ENCODE measurements at places on chromosomes 16 and 17. TPM values are rescaled to one million over a fixed set of nuclear protein-coding genes. Genes with fewer than 3 reads are reported as not detected.

DNA sequence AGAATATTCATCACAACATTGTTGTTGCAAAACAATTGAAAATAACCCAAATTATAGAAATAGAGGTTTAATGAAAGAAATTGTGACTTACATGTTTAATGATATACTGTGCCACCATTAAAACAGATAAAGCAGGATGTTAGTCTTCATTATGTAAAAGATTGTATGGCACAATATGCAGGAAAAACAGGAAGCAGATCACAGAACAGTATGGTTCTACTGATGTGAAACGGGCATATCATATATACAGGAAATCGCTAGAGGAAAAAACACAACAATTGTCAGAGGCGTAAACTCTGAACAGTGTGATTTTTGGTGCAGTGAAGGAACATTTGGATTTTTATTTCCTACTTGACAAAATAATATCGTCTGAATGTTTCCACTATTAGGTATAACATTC, 22.0 kb downstream of the OR3A1 start:
- DNase-seq = no peak

MFSD6L gene
- 0.41 TPM for total RNA-seq

DNA sequence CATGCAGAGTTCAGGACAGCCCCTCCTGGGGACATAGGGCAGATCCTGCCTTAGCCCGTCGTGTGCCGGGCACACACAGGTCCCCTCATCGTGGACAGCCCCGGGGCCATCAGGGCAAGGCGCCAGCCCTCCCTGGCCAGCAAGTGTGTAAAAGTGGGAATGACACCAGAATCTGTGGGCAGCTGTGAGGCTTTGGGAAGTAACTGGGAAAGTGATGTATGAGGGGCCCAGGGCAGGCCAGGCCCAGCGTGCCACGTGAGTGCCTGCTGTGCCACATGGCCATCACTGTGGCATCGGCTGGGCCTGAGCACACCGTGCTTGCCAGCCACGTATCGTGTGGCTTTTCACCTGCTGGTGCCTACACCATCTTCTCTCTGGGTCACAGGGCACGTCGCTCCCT, 26.6 kb downstream of the ACSF3 start:
- DNase-seq = no peak

DNA sequence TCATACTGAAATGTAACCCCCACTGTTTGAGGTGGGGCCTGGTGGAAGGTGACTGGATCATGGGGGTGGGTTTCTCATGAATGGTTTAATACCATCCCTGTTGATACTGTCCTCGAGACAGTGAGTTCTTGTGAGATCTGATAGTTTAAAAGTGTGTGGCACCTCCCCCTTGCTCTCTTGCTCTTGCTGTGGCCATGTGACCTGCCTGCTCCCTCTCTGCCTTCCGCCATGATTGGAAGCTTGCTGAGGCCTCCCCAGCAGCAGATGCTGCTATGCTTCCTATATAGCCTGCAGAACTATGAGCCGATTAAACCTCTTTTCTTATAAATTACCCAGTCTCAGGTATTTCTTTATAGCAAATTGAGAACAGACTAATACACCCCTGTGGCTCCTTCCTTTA, 40.6 kb downstream of the STAT3 start:
- no peak for DNase-seq

GRCh38 chr17:72600934-72601333, 480.1 kb downstream of the SOX9 start:
- no peak for DNase-seq

FSCN2 gene
- 3.1 TPM for total RNA-seq

- DNase-seq = no peak
Measured at GRCh38 chr17:42475121-42475520, 16.4 kb downstream of the ATP6V0A1 start.

DNA sequence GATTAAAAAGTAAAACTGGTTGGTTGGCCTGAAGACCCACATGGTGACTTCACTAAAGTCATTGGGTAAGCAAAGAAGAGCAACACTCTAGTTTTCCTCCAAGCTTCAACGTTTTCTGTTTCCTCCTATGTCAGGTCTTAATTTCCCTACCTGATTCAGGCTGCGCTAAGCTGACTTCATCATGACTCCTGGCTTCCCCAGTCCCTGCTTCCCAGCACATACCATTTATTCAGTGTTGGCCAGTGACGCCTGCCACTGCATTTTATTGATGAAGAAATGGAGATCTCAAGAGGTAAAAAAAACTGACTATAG, 645.3 kb downstream of the WWOX start:
- DNase-seq = no peak

TP53TG3F gene
- not detected for total RNA-seq

DNA sequence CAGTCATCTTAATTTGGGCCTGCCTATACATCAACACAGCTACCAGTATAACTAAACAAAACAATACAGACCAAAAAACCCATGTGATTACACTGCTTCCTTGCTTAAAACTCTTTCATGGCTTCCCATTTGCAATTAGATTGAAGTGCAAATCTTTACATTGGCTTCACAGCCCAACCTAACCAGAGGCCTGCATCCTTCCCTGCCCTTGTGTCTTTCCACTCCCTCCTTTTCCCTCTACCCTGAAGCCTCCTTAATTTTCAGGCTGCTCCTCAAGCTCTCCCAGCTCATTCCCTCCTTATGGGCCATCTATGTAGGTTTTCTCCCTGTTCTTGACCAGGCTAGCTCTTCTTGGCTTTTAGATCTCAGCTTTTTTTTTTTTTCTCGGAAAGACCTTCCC, 147.8 kb downstream of the TOX3 start:
- no peak for DNase-seq

CNTNAP4 gene
- total RNA-seq = 0.05 TPM

DNA sequence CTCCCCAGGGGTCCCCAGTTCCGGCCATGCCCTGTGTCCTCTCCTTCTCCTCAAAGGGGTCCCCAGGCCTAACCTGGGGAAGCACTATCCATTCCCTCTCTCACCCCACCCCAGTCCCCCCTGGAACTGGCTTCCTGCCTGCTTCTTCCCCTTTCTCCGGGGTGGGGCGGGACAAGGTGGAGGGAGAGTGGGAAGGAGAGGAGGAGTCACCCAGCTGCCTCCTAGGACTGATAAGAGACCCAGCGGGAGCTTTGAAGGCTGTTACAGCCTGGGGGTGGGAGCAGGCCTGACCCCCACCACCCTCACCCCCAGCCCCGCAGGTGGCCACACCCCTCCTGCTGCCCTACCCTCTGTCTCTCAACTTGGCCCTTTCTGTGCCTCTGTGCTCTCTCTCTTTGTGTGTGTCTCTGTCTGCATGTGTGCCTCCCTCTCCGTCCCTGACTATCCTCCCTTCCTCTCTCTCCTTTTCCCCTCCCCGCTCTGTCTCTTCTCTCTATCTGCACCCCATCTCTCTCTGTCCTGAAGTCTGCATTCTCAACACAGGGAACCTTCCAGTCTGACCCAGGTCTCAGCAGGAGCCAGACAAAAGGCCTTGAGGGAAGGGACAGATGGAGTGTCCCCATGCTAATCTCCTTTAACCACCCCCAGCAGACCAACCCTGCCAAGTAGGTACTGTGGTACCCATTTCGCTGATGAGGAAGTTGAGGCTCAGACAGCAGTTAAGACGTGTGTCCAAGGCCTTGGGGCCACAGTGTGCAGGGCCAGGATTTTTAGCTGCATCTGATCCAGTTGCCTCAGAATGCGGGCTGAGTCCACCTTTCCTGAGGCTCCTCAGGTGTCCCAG, 66.1 kb downstream of the RAB11FIP4 start:
- DNase-seq = no peak

GRCh38 chr17:32383926-32384434, 34.0 kb downstream of the ZNF207 start:
- no peak for DNase-seq

GRCh38 chr16:80081846-80082245, 458.9 kb upstream of the DYNLRB2 start:
- DNase-seq = no peak

DNA sequence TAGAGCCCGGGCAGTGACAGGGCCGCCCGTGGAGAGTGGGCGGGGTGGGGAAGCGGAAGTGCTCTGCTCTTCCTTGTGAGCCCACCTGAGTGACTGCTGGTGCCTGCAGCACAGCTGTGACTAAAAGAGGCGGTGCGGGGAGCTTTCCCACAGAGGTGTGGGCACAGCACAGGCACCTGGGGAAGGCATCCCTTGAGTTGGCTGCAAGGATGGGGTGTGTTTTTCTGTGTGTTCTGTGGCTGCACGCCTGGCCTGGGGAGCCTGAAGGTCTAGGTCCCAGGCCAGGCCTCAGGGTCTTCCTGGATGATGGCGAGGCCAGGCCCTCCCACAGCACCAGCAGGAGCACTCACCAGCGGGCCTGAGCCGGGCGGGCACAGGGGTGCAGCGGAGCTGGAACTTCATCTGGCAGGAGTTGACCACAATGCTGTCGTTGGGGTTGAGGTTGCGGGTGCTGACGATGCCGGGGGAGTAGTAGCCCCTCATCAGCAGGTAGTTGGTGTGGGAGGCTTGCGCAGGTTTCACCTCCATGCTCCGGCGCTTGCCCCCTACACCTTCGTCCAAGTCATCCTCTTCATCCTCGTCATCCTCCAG, 67.1 kb downstream of the IL21R start:
- DNase-seq = no peak

GRCh38 chr16:88787579-88788314, 2.7 kb upstream of the PIEZO1 start:
- no peak for DNase-seq

TMEM238L gene
- 12.0 TPM for total RNA-seq

GRCh38 chr16:68479271-68479670, 31.0 kb upstream of the SMPD3 start:
- DNase-seq = no peak

NACA2 gene
- not detected for total RNA-seq

DNA sequence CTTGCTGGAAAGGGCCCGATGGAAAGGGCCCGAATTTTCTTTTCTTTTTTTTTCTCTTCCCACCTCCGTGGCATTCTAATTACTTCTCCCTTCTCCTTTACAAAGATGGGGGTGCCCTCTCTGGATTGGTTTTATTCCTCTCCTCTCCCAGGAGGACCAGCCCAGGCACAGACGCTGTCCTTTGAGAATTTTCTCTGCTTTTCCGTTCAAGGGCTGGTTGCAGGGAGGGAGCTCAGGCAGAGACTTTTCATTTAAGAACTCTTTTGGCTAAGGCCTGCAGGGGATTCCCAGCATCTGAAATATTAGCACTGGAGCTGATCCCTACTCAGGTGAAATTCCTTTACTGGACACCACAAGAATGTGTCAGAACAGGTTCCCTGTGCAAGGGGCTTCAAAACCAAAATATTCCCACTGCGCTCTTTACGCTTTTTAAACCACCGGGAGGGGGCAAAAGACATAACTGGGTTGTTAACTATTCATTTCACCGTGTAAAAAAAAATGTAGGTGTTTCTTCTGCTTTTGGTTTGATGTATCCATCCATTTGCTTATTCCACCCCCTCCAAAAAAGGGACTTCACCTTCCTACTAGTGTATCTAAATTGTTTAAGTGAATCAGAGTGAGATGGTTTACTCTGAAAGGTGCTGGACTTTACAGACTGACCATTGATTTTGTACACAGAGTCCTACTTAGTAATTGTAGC, 1.4 kb downstream of the NFAT5 start:
- peak; percentile 29 for DNase-seq

FAM20A gene
- total RNA-seq = 47.7 TPM

CACNA1H gene
- total RNA-seq = 32.5 TPM

DNA sequence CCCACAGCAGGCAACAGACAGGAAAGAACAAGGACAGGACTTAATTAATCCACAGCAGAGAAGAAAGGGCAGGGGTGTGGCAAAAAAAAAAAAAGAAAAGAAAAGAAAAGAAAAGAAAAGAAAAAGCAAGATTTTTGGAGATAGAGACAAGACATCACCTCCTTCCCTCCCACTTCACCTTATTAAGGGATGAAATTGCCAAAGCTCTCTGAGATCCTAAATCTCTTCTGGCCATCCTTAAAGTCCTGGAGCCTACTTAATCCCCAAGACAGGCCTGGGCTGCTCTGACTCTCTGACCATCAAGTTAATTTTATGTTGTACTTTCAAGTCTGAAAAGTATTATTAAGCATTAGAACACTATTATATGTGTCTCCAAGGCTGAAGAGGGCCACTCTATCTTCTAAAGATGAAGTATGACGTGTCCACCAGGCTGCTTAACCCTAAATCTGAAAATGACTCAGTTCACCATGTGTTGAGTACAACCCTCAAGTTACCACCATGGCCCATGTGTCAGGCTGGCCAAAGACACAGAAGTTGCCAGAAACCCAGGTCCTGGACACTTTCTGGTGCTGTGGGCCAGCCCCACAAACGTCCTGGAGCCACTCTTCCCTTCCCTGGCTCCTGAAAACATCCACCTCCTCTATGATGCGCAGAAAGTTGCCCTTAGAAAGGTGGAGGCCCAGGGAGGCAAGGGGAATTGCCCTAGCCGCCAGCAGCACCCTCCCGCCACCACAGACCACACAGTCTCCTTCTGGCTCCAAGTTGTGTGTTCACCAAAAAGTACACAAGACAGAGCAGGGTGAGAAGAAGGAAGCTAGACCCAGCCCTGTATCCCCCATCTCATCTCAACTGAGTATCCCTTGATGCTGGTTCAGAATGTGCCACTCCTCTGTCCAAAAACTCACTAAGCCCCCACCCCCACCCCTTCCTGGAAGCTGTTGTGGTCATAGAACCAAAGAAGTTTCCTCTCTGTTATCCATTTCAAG, 2.7 kb downstream of the SOCS1 start:
- DNase-seq = no peak

DNA sequence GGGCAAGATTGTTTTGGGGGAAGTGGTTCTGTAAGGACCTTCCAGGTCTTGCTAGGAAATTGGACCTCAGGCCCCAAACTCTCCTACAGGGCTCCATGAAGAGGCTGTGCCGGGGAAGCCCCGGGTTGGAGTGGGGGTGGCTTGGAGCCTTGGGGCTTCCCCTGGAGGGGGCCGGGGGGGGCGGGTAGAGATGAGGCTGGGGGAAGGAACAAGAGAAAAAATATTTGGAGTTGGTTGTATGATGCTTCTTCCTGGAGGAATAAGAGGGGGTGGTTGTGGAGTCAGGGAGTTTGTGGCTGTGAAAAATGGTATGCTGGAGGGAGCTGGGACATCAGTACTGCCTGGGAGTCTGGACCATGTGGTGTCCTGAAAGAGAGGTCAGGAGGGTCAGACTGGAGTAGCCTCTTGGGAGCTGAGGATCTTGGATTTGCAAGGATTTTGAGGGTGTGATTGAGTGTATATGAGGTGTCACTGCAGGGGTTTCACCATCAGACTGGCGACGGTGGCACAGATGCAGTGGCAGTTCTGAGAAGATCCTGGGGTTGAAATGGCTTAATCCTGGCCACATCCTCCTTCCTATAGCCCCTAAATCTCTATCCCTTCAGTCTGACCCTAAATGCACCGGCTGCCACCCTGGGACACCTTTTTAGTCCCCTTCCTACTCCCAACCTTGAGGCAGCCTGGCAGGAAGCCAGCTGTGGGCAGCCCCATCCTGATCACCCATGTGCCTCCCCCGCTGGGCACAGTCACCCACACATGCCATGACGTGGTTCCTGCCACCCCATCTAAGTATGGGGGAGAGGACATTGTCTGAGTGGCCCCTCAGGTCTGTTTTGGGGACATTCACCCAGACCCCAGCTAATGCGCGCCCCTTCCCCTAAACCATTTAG, 10.9 kb downstream of the RARA start:
- no peak for DNase-seq

- peak; percentile 64 for DNase-seq
Measured at GRCh38 chr16:15899538-15900100, 11.2 kb upstream of the CEP20 start.

- DNase-seq = no peak
Measured at GRCh38 chr16:66324815-66325515, 41.5 kb upstream of the CDH5 start.

SPATA22 gene
- 13.5 TPM for total RNA-seq

GRCh38 chr16:23784811-23785447, 30.1 kb downstream of the CHP2 start:
- no peak for DNase-seq

RASD1 gene
- 124 TPM for total RNA-seq

GRCh38 chr17:3911271-3912053, 4.8 kb downstream of the P2RX1 start:
- no peak for DNase-seq

Measured in prostate gland (tissue), 2 donors.